Upper lobe of right lung (tissue), 1 donor: ENCODE measurements at places on chromosomes 11 and 22.

DNA sequence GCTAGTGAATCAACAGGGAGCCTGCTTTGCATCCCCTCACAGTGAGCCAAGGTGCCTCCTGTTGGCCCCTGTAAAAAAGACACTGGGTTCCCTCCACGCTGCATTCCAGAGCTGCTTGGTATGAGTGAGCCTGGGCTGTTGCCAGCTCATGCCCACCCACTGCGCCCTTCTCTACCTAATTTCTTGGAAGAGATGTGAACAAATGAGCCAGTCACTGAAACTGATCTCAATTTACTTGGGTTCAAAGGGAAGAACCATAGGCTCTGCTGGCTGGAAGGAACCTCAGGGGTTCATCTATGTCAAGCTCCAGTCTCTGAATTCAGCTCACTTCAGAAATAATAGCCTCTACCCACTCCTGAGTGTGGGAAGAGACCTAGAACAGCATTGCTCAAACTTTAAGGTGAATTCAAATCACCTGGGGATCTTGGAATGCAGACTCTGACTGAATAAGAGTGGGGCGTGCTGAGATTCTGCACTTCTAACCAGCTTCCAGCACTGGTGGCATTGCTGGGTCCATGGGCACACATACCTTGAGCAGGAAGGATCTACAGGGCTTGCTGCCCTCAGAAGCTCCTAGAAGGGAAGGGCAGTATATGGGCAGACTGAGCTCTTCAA is 5.4 kb upstream of the TMPRSS4 start:
- DNase-seq: no peak

GRCh38 chr11:23956586-23956985 is 540.3 kb upstream of the LUZP2 start:
- DNase-seq: no peak

- peak; percentile 71 for DNase-seq
Observed at GRCh38 chr11:65498042-65498726, 661 bp upstream of the MALAT1 start.

DNA sequence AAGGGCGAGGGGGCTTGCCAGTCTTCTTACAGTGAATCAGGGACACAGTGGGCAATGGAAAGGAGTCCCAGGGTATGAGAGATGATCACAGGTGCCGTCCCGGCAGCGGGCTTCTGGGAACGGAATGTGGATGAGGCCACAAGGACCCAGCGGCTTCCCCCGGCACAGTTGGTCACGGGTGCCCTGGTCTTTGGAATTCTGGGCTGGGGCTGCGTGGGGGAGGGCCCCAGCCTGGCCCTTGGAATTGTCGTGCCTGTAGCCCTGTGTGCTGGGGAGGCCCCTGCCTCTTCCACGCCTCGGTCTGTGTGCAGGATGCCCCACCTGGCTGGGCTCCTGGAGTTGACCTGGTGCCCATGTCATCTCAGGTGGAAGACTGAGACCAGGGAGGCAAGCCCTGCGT is 76.6 kb downstream of the FBLN1 start:
- no peak for DNase-seq

DNA sequence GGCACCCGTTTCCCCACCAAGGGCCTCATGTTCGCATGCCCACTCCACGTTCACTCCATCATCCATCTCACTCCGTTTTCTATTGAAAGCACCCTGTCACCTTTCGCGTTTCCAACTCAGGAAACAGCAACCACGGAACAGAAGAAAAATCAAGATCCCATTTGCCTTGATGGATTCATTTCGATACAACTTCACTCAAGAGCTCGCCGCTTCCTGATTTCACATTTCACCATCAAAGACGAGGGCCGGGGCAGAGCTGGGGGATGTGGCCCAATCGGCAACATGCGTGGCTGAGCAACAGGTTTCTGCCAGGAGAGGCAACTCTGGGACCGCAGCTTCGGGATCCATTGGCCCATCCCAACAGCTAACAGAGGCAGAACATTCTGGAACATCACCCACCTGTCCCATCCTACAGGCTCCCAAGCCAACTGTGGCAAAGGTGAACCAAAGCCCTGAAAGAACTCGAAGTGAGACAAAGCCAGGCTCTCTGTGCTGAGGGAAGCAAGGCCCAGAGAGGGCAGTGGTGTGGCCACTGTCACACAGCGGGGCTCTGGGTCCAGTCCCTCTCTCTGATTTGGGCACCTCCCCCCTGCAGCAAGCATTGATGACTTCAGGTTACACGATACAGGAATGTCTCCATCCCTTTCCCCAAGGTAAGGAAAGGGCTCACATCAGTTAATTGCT is 36.2 kb upstream of the CD5 start:
- DNase-seq: no peak

DNA sequence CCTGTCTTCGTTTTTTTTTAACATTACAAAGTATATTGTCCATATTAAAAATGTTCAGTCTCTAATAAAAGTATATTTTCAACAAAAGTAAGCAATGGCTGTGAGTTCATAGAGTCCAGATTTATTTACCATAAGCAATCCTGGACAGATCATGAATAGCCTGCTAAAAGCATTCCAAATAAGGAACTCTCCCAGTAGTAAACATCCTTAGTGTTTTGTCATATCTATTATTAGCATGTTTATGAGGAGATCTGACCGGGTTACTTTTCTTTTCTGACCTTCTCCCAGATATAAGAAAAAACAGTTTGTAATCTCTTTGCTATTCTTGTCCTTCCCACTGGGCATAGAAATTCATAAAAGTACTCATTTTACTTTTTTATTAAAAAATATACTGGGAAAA is 403.9 kb upstream of the ANO3 start:
- DNase-seq: no peak

GRCh38 chr11:61855939-61856680 is 28.0 kb downstream of the FADS2 start:
- no peak for DNase-seq
